Hematopoietic multipotent progenitor cell treated with erythropoietin and hydrocortisone succinate and interleukin-3 and kit ligand, for 8 days (in vitro differentiated cells): ENCODE measurements at places on chromosomes 16 and 17.

DNA sequence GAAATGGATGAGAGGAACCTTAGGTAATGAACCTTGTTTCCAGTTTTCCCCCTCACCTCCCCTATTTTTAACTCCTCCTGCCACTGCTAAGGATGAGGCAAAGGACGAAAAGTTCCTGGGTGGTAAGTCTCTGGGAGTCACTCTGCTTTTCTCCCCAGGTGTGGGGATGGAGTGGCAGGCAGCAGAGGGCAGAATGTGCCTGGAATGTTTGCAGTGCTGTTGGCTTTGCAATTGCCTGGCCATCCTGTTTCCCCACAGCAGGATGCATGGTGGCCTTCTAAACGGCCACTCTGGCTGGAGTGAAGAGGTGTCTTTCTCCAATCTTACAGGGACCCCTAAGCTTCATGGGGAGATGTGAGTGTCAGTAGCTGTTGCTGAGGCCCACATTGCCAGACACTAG, 432.5 kb upstream of the ZFHX3 start:
- DNase-seq = no peak

- no peak for DNase-seq
Measured at GRCh38 chr17:77458202-77459017, 317.6 kb downstream of the SEC14L1 start.

DNA sequence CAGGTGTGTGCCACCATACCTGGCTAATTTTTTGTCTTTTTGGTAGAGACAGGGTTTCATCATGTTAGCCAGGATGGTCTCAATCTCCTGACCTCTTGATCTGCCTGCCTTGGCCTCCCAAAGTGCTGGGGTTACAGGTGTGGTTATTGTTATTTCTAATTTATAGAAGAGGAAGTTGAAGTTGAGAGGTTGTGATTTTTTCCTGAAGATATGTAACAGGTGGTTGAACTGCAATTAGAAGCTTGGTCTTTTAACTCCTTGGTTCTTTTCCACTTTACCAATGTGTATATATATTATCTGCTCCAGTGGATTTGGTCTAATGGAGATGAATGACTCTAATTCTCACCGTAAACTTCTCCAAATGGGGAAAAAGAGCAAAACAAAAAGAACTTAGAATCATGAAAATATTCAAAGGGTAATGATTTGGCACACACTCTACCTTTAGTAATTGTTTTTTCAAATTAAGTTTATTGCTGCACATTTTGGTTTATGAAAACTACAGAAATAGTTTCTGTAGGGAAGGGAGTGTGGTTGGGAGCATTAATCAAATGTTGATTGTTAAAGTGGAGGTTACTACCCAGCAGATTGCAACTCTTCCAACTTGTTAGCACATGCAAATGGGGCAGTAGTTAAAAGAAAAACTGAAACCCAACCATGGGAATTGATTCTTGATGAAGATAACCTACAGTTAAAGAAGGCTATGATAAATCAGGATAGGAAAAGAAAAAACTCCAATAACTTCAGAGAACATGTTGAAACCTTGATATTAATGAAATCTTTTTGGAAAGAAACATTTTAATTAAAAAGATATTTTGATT, 1.8 kb upstream of the KRT10 start:
- DNase-seq = no peak

DNA sequence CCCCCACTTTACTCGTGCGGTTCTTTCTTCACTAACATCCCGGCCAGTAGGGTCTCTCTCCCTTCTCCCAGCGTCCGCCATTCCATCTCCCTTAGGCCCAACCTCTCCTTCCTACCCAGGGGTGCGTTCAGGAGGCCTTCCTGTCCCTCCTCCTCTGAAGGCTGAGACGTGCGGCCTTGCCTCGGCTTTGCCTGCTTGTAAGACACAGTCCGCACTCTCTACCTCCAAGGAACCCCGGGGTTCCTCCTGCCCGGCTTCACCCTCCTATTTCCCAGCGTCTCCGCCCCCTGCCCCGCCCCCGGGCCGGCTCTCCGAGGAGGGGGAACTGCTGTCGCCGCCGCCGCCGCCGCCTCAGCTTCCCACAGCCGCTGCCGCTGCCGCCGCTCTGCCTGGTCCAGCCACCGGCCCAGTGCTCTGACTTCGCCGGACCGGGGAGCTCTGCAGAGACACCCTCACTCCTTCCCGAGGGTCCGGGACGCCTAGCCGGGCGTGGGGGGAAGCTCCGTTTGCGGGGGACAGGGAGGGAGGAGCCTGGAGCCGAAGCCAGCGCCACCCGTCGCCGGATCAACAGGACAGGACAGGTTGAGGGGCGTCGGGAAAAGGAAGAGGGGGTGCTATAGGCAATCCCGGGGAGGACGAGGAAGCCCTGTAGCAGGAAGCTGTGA, 1.2 kb upstream of the FGF11 start:
- peak; percentile 35 for DNase-seq

- DNase-seq = no peak
Measured at GRCh38 chr17:8154608-8155155, 2.5 kb upstream of the PER1 start.
